Stimulated activated CD4-positive, alpha-beta T cell treated with anti-CD3 and anti-CD28 coated beads, Interleukin-4, amount 100 ng/mL, for 1 hour (primary cell): ENCODE measurements at places on chromosomes 2 and 18.

DNA sequence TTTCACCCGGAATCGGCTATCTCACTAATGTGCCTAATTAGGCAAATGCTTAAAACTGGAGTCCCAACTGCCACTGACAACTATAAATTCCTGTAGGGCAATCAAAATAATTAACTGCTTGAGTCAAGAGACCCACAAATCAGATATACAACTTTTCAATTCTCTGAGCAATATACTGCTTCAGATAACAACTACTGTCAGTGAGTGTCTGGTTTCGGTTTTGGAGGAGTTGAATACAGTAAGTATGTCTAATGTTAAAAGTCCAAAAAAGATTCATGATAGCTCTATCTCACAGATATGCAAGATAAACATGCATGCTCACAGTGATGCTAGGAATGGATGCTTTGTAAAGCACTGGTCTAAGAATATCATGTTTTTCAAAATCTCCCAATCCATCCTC, 283.3 kb downstream of the NRXN1 start:
- no peak for DNase-seq

GRCh38 chr18:61891894-61892293, 913 bp downstream of the RNF152 start:
- DNase-seq, result no peak

DNA sequence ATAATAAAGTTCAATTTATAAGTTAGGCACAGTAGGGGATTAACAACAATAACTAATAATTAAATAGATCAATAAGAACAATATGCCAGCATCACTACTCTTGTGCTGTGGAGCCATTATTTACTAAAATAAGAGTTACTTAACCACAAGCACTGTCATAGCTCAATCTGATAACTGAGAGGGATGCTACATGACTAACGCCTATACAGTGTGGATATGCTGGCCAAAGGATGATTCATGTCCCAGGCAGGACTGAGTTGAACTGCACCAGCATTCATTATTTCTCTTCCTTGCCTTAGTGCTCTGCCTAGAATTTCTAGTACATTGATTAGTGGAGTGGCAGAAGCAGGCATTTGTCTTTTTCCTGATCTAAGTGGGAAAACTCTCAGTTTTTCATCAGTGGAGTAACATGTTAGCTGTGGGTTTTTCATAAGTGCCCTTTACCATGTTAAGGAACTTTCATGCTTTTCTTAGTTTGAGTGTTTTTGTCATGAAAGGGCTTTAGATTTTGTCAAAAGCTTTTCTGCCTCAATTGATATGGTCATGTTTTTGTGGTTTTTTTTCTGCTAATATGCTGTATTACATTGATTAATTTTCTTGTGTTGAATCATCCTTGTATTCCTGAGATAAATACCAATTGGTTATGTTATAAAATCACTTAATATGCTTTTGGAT, 21.7 kb downstream of the KIAA1328 start:
- no peak for DNase-seq

DNA sequence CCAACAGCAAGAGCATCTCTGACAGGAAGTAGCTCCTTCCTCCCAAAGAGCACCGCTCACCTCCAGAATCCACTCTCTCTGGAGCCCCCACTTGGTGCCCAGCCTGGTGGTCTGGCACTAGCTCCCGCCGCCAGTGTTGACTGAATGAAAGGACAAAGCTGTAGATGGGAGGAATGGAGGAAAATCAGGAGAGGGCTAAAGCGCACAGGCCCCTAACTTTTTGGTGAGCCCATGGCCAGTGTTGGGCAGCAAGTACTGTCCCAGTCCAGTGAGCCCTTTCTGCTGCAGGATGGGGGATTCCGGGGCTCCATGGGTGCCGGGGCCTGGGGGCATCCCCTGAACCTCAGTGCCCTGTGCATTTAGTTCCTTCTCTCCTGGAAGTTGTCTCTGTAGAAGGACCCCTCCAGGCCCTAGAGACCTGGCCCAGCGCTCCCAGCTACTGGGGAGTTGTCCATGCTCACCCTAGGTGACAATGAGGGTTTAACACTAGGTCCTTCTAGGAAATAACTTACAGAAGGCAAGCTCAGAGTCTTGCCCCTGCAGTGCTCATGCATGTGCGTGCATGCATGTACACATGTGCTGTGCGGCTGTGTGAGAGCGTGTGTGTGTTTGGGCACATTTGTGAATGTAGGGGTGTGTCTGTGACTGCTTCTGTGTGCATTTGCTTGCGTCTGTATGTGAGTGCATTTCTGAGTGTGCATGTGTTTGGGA, 33.6 kb downstream of the GLI2 start:
- DNase-seq, result no peak

- DNase-seq, result no peak
Observed at GRCh38 chr2:103005393-103005792, 243.6 kb downstream of the TMEM182 start.

GRCh38 chr18:46155641-46156051, 51.5 kb downstream of the HAUS1 start:
- DNase-seq, result peak; percentile 15

DNA sequence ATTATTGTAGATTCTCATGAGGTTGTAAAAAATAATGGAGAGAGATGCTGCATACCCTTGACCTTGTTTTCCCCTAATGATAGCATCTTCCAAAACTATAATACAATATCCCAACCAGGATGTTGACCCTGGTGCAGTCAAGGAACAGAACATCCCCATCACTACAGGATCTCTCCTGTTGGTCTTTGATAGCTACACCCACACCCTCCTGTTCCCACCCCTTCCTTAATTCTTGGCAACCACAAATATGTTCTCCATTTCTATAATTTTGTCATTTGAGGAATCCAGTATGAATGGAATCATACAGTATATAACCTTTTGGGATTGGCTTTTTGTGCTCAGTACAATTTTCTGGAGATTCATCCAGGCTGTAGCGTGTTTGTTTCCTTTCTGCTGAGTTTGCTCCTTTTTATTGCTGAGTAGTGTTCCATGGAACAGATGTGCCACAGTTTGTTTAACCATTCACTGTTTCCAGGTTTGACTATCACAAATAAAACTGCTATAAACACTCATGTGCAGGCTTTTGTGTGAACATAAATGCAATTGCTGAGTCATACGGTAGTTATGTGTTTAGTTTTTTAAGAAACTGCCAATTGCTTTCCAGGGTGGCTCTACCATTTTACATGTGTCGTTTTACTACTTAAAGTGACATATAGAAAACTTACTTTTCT, 22.2 kb downstream of the MCFD2 start:
- no peak for DNase-seq

DNA sequence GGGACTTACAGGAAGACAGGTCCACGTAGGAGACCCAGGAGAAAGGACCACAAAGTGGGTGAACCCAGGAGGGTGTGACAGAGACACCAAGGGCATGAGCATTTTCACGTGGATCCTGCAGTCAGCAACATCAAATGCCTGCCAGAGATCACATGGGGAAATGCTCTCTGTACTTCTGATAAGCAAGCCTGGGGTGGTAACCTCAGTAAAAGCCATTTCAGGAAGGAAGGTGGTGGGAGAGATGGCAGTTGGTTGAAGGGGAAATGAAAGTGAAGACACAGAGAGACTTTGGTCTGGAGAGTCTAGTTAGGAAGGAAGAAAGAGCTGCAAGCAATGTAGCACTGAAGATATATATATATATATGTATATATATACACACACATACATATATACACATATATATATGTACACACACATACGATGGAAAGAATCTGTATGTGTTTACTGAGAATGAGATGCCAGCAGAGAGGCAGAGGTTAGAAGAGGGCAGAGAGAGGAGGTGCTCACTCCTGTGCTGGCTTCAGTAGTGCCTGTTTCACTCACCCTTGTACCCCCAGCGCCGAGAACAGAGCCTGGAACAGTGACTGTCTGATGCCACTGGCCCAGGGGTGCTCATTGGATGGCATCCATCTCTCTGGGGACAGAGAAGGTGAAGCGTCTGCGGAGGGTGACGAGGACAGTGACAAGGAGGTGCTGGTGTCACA, 314.9 kb downstream of the AFF3 start:
- DNase-seq, result no peak
